ENCODE measurements at places on chromosomes 6 and 20. TPM values are rescaled to one million over a fixed set of nuclear protein-coding genes. Genes with fewer than 3 reads are reported as not detected.

Gene TPD52L1
- total RNA-seq, result 182 TPM

DNA sequence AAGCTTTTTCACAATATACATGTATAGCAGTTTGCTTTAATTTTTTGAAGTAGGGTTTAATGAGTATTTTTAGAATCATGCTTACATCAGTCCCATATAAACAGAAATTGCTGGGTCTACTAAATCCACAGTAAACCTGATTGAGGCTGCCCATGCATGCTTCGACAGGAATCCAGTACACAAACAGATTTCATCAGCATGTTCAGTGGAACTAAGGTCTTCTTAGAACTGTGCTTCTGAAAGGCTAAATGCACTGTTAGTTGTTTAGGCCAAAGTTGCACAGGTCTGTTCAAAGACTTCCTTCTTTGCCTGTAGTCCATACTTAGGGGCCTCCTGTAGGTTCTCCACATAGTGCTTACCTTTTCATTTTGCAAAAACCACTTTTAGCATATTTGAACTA lies 42.5 kb upstream of the THBS2 start:
- DNase-seq, result no peak

- no peak for DNase-seq
Observed at GRCh38 chr6:137543114-137543513, 48.9 kb upstream of the OLIG3 start.

- DNase-seq, result no peak
Observed at GRCh38 chr6:17161076-17161475, 59.2 kb downstream of the STMND1 start.

DNA sequence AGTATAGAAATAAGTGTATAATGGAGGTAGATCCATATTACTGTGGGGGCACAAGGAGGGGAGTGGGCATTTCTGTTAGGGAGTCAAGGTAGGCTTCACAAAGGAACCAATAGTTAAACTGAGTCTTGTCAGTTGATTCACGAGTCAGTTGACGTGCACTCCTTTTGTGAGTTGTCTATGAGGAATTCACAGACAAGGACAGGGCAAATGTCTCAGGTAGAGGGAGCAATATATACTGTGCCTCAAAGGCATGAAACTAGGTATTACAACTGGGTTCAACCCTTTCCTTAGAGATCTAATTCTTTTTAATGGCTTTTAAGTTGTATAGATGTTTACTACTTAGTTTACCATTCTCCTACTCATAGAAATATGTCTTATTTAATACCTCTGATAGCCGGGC lies 11.0 kb downstream of the TMEM14C start:
- no peak for DNase-seq

GRCh38 chr6:144581812-144582537 lies 296.8 kb downstream of the UTRN start:
- DNase-seq, result peak; percentile 40

GRCh38 chr6:4281341-4282293 lies 146.2 kb upstream of the ECI2 start:
- DNase-seq, result peak; percentile 78

All from hepatocyte (in vitro differentiated cells).